ENCODE measurements at places on chromosomes 7 and 10.

GRCh38 chr10:120195984-120196712 lies 260.9 kb upstream of the PLPP4 start:
- no peak for DNase-seq

GRCh38 chr7:116528008-116528789 lies 3.4 kb downstream of the CAV1 start:
- DNase-seq: no peak

DNA sequence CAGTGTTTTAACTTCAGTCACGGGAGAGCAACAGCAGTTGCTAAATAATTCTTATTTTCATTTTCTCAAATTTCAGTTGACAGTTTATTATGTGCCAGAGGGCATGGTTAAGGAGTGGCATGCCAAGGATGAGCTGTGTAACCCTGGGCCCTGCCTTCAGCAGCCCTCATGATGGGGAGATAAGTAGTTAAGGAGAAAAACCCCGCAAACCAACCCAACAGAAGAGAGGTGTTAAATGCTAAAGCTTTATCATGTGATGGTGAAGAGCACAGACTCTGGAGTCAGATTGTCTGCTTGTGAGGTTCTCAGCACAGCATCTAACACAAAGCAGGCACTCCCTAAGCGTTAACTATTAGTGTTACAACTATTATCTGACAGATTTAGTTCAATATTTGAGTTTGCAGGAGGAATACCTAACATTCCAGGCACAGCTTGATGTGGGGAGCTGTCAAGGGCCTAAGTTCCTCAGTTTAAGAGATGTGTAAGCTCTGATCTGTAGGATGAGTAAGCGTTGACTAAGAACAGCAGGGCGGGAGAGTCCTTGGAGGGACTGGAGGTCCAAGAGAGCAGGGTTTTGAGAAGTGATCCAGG lies 29.6 kb downstream of the STAM start:
- no peak for DNase-seq

DNA sequence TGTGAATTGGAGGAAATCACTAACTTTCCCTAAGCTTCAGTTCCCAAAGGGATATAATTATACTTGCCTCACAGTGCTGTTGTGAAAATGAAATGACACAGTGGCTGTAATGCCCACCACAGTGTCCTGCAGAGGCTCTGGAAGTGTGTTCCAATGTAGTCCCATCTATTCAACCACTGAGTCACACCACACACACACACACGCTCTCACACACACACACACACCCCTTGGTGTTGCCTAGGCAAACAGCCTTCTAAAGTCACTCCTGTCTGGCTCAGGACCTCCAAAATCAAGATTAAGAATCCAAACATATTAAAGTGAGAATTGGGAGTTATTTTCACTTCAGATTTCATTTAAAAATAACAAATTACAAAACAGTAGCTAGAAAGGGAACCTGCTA lies 73.3 kb downstream of the NRCAM start:
- no peak for DNase-seq

DNA sequence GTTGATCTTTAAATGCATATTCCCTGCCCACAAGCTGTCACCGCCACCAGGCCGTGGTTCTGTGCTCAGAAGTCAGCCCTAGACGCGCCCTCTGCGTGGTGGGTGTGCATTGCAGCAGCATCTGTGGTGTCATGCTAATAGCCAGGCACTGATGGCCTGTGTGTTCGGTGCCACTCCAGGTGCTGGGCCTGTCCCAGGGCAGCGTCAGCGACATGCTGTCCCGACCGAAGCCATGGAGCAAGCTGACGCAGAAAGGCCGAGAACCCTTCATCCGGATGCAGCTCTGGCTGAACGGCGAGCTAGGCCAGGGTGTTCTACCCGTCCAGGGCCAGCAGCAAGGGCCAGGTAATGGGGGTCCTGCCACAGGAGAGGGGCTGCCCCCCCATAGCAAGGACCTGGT lies 82.5 kb upstream of the SH2B2 start:
- no peak for DNase-seq

DNA sequence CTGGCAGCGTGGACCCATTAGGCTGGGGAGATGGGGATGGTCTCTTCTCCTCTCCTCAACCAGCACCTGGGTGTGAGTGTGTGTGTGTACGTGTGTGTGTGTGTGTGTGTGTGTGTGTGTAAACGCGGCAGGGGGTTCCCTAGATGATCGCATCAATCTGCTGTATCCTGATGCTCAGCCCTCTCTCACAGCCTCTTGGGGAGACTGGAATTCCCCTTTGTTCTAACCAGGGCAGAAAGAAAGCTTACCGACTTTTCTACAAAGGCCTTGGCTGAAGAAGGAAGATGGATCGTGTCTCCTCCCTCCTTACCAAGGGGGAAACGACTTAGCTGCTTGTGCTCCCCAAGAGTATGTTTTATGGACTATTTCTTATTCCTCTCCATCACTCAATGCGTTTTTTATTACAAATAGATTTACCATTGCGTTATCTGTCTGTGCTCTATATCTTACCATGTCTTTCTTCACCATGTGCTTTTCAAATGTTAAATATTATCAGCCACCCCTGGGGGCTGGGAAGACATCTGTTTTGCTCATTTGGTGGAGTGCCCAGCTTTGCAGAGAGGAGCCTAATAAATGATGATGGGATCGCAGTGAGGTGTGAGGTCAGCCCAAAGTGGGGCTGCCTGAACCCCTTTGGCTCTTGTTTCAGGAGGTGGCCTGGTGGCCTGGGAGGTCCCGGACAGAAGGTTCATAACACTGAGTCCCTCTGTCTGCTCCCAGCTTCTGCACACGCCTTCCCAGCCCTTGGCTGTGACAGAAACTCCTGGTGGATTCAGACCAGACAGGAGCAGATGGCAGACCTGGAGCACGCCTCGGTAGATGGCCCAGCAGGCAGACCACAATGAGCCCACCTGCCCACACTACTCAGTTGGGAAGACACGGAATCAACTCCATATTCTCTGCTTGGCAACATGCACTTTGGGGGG lies 262.0 kb downstream of the PRPF18 start:
- no peak for DNase-seq

- DNase-seq: no peak
These were observed 199.5 kb downstream of the INHBA start for GRCh38 chr7:41503438-41503837.

GRCh38 chr7:76515999-76516443 lies 5.7 kb downstream of the UPK3B start:
- no peak for DNase-seq

GRCh38 chr10:121288011-121288410 lies 310.2 kb downstream of the FGFR2 start:
- no peak for DNase-seq

GRCh38 chr10:3776796-3777571 lies 8.0 kb downstream of the KLF6 start:
- DNase-seq: no peak

- no peak for DNase-seq
These were observed 12.2 kb upstream of the DNAAF5 start for GRCh38 chr7:714251-714671.

DNA sequence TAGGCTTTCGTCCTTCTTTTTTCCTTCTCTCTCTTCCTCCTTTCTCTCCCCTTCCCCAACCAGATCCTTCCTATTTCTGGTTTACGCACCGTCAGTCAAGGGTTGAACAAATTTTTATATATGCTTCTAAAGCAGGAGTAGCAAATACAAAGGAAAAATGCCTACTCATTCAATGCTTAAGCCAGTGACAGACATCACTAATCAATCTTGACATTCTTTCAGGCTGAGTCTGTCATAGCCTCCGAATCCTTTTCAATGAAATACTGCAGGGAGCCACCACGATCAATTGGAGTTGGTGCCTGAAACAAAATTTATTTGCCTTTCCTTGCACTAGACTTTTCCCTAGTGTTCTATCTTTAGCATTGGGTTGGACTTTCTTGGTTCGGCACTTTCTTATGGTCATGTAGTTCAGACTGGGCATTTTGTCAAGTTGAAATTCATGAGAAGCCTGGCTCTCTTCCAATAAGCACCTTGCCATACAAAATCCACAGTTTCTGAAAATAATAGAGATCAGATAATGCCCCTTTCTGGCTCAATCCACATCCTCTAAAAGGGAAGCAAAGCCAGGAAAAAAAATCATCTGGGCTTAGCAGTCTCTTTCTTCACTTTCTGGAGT lies 239.5 kb upstream of the PLXNA4 start:
- no peak for DNase-seq

GRCh38 chr7:140364819-140365218 lies 33.5 kb downstream of the SLC37A3 start:
- DNase-seq: no peak

DNA sequence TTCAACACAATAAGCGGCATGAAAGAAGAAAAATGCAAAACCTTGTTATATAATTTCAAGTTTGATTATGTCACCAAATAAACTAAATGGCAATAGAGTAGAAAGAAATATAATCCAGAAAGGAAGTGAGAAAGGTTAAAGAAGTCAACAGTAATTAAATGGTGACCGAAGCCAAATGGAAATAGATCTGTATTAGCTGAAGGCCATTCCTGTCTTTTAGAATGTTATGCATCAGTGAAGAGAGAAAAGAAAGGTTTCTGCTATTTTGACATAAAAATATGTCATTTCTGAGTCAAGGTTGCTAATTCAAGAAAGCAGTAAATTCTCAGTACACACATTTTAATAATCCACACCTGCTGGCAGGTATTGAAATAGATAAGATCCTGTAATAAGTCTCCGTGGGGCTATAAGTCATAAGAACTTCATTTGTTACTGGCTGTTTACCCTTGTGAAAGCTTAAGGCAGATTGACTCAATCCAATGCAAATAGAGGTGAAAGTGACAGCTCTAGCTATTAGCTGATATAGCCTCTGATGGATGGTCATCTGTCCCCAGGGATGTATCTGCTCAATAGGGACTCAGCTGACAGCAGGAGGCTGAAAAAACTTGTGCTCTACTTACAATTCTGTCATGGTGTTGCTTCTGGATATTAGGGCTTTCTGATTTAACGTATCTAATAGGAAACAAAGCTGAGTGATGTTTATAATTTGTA lies 152.1 kb downstream of the FZD1 start:
- no peak for DNase-seq

DNA sequence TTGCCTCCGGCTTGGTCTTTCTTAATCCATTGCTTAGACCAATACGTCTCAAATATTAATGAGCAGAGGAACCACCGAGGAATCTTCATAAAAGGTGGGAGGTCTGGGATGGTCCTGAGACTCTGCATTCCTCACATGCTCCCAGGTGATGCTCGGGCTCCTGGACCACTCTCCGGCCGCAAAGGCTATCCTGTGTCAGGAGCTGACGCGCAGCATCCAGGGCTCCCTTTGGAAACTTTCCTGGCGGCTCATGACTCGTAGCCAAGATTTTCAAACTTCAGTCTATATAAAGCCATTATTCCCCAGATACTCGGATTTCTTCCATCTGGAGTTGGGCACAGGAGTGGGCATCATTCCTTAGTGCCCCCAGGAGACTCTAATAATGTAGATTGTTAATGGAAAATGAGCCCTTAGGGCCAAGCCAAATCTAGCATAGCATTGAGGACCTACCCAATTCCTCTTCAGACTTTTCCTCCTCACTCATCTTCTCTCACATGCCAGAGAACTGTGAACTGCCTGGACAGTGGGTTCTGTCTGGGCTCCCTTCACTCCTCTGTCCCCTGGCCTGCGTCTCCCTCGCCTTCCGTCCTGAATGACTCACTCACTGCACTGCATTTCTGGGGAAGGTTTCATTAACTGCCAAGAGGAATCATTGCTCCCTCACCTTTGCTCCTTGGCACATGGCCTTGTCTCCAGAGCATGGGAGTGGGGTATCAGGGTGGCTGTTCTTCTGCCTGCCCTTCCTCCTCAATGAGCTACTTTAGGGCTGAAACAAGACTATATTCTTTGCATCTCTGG lies 89.3 kb downstream of the MKI67 start:
- DNase-seq: no peak

GRCh38 chr10:61153771-61154170 lies 209.8 kb upstream of the RHOBTB1 start:
- DNase-seq: no peak

GRCh38 chr7:91358303-91358702 lies 94.1 kb downstream of the FZD1 start:
- no peak for DNase-seq

DNA sequence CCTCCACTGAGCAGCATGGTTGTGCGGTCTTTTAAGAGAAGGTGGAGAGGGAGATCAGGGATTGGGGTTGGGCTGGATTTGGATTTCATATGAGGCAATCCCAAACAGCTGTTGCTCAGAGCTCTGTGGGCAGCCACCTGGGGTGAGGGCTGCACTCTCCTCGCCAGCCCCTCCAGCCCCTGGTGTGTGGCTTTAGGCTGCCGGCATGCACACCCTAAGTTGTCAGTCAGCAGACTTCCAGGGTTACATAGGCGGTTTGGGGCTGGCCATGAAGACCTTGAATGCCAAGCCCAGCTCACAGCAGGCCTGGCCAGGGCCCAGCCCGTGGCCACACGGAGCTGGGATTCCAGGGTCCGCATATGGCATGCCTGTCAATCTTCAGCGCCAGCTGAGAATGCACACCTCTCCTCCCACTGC lies 54.8 kb downstream of the ZMIZ1 start:
- DNase-seq: no peak

DNA sequence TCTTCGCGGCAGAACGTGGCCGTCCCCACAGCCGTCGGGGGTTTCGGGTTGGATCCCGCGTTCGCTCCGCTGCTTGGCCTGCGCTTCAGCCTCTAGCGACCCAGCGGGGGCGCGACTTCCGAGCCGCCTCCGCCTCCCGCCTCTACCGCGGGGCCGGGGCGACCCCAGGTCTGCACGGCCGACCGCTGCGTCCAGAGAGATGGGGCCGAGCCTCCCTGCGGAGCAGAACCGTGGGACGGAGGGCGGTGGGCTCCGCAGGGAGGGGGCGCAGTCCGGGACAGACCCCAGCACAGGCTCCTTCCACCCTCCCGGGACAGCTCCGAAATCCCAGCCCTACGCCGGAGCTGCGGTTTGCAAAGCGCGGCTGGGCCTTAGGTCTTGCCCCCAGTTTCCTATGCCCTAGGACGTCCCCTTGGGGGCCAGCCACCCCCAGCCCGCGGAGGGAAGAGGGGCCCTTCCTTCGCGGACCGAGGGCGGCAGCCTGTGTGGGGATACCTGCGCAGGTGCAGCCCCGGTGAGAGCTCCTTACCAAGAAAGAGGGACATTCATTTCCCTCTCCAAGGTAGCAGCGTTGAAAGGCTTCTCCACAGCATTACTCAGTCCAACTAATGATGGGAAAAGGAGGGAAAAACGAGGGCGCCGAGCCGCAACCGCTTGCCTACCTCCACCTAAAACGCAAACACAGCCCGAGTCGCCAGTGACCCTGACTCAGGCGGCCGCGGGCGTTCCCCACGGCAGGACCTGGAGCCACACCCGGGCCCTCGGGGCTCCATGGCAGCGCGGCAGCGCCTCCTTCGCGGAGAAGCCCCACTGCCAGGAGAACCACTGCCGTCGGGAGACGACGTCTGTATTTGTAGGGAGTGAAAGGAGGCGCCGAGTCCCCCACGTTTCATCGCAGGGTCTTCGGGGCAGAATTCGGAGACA lies 115.7 kb downstream of the BMS1 start:
- DNase-seq: no peak

DNA sequence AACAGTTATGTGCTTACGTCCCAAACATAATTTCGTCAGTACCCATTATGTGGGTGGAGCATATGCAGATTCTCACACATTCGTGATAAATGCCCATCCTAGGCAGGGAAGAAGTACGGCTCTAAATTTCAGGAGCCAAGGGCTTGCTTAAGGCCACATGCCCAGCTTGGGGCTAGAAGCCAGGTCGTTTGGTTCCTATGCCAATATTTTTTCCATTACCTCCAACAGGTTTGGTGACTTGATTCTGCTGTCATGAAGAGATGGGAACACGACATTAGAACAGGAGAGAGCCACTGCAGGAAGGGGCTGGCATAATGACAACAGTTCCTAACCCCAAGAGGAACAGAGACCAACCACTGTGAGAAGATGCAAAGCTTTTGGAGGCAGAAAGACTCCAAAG lies 85.1 kb downstream of the HIPK2 start:
- DNase-seq: no peak

- no peak for DNase-seq
These were observed 247.7 kb upstream of the CNTNAP2 start for GRCh38 chr7:145868935-145869334.
